HepG2 (cell line): ENCODE measurements at places on chromosomes 1 and 21. TPM values are rescaled to one million over a fixed set of nuclear protein-coding genes. Genes with fewer than 3 reads are reported as not detected.

The MMEL1 gene
- total RNA-seq = not detected in 2 replicates

The OXCT2 gene
- 0.33 TPM in 1 of 2 replicates, not detected in the other for total RNA-seq

The AMIGO1 gene
- 1.00 and 1.3 TPM in 2 replicates for total RNA-seq

The RBM11 gene
- 0.24 TPM in 1 of 2 replicates, not detected in the other for total RNA-seq

The PTP4A2 gene
- total RNA-seq = 225 and 284 TPM in 2 replicates

The CFAP126 gene
- not detected in 2 replicates for total RNA-seq

The AHCTF1 gene
- total RNA-seq = 45.9 and 73.9 TPM in 2 replicates

The HNRNPCL1 gene
- 0.18 TPM in 1 of 2 replicates, not detected in the other for total RNA-seq

- no peak for DNase-seq
Observed at GRCh38 chr1:163346326-163346870, 24.6 kb downstream of the NUF2 start.

GRCh38 chr1:236144033-236144432, 1.7 kb downstream of the GPR137B start:
- DNase-seq = no peak

DNA sequence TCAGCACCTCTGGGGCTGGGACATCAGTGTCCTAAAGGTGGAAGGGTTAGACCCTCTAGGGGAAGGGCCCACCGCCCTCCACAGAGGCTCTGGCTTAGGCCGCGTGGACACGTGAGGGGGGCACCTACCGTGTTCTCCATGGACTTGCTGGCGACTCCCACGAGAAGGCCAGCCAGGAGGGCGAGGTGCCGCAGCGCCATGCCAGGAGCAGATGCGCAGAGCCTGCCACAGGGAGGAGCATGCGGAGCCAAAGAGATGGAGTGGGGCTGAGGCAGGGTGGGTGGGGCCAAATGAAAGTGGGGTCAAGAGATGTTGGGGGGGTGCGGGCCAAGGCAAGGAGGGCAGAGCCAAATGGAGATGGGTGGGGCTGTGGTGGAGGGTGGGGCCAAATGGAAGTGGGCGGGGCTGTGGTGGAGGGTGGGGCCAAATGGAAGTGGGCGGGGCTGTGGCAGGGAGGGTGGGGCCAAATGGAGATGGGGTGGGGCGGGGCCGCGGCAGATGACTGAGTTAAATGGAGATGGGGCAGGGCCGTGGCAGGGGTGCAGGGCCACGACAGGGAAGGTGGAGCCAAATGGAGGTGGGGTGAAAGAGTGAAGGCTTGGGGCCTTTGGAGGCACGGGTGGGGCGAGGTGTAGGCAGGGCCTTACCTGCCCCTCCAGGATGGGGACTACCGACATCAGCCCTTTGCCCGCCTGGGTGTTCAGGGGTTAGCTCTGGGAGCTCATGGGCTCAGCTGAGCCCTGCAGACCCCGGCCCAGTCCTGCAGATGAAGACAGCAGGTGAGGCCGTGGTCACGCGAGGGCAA, 17.4 kb upstream of the RNF223 start:
- DNase-seq = no peak

DNA sequence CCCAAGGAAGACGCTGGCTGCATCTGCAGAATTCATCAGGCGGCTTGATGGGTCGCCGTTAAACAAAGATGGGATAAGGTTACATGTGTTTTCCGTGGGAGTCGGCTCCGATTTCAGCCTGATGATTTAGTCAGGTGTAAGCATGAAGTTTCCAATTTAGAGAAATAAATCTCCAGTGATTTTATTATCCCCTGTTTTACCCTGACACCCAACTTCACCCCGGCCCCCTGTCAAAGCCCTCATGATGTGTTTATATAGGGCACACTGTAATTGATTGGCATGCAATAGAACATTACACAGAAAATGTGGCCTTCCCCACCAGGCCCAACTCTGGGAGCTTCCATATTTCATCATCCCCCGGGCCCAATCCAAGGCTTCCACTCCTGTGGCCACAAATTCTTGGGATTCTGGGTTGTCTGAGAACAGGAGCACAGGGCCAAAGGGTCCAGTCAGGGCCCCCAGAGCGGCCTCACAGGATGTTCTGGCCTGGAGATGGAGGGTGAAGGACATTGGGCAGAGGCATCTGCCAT, 72.5 kb downstream of the FOXD2 start:
- no peak for DNase-seq

GRCh38 chr1:84722794-84723193, 32.5 kb upstream of the SSX2IP start:
- no peak for DNase-seq

DNA sequence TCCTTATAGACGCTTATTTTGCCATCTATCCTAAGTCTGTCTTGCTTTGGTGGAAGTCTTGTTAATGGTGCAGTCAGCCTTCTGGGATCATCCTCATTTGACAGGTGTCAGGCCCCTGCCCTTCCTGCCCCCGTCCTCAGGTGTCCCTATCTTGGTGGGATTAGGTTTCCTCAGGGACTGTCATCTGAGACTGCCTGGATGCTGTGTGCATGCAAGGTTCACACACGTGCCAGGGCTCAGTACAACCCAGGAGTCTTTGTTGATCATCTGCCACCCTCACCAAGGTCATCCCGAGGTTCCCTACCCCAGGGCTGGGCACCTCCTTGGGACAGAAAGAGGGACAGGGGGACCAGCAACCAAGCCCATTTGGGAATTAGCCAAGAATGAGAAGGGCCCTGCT, 18.0 kb downstream of the PADI2 start:
- no peak for DNase-seq

DNA sequence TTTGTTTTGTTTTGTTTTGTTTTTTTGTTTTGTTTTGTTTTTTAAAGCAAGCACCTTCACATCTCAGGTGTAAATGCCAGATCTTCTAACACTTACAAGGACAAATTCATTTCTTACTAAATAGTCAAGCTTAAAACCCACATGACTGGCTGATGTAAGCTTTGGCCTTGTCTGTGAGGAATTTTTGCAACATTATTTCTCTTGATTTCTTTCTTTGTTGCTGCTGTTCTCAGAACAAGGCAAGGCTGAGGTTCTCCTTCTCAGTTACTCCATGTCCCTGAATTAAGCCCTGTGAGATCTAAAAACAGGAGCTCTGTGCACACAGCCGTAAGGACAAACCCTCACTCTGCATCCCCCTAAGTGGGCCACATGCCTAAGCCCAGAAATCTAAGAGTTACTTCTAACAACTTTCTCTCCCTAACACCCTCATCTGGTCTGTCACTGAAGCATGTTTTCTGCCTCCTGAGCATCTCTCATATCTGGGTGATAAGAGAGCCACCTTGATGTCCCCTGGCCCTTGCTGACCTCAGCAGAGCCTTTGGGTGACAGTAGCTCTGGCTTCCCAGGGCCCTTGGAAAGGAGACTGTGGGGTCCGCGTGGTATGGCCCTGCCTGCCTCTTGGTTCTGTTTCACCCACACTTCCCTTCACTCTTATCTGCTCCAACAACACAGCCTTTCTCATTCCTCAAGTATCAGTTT, 81.2 kb upstream of the HOOK1 start:
- DNase-seq = no peak

- no peak for DNase-seq
Observed at GRCh38 chr1:3744646-3745045, 7.6 kb upstream of the CCDC27 start.

DNA sequence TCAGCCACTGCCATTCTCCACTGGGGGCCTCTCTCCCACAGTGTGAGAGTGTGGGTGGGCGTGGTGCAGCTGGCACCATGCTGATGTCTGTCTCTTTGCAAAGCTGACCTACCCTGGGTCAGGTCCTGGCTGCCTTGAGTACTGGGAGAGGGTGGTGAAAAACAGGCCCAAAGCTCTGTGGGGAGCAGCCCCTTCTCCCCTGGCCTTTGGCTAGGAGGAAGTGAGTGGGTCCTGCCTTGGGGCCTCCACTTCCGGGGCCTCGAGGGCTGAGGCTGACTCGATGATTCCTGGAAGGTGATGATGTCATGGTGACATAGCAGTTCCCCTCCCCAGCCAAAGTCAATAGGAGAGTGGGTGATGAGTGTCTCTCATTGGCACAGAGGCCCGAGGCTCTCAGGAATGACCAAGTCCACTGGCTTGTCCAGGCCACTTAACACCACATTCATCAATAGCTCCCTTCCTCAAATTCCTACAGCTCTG, 53.0 kb downstream of the IER5 start:
- DNase-seq = no peak
